Ascending aorta (tissue), 2 donors: ENCODE measurements at places on chromosomes 12 and 14.

GRCh38 chr12:27400856-27401354, 45.6 kb upstream of the SMCO2 start:
- DNase-seq, result no peak

DNA sequence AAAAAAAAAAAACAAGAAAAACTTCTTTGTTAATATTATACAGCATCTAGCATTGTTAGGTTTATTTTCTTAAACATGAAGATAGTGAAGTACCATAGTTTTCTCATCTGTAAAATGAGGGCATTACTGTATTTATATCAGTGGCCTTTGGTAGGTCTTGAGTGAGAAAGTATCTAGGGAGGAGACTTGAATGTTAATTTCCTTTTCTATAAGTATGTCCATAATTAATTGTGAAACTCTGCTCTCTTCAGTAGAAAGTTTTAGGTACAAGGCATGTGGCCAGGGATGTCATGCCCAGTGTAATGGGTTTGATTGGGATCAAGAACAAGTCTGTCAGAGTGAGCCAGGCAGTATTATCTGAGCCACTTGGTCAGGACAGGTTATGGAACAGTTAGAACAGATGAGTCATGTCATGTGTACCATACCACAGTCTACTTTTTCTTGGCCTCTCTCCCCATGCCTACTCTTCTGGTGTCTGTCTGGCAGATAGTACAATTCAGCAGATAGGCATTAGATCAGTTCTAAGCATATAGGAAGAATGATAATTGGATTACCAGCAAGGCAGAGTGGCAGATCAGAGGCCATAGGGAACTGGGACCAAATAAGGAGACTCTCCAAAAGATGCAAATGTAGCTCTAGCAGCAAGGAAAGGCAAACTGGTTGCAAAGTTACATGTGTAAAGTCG, 30.4 kb downstream of the FBXO34 start:
- DNase-seq, result no peak

- no peak for DNase-seq
Observed at GRCh38 chr14:53545217-53545616, 392.1 kb upstream of the DDHD1 start.

DNA sequence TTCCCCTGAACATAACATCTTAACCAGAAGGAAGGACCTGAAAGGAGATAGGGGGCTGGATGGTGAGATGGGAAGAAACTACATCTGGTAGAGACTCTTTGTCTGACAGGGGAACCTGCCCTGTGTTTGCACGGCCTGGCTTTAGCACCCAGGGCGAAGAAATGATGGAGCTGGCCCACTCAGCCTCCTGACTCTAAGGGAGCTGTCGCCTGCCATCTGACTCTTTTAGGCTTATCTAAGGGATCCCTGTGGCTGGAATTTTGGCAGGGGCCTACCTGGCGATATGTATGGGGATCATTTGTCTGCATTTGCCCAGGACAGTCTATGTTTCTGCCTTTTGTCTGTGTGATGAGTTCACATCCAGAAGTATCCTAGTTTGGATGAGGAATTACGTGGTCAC, 15.6 kb upstream of the CACNA2D4 start:
- no peak for DNase-seq

GRCh38 chr14:104964546-104964945, 13.6 kb downstream of the AHNAK2 start:
- no peak for DNase-seq

DNA sequence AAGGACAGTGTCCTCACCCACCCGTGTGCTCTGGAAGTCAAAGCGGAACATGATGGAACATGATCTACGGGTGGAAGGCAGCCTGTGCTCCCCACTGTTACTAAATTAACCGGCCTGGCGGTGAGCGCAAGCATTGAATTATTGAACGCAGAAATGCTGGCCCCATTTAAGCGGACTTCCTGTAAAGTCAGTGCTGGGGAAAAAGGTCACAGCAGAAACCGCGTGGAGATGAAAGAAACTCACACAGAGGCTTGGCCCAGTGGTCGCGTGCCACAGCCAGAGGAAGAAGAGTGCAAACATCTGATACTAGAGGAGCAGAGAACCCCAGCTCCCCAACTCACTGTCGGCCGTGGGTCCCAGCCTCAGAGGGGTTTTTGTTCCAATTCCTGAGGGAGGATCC, 321.2 kb downstream of the ADGRD1 start:
- DNase-seq, result no peak

DNA sequence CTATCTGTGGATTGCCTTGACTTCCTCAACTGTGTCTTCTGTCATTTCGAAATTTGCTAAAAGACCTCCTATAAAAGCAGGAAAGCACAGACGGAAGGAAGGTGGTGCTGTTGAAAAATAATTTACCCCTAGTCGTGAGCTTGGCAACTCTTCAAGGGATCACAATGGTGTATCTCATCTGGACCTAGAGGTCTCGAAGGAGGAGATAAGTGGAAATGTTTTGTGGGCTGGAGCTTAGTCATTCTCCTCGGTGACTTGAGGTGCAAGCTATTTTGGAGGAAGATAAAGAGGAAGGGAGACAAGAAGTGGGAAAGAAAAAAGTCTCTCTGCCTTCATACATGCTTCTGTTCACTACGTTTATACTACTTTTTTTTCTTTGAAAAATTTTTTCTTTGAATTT, 89.9 kb downstream of the FLRT2 start:
- no peak for DNase-seq

DNA sequence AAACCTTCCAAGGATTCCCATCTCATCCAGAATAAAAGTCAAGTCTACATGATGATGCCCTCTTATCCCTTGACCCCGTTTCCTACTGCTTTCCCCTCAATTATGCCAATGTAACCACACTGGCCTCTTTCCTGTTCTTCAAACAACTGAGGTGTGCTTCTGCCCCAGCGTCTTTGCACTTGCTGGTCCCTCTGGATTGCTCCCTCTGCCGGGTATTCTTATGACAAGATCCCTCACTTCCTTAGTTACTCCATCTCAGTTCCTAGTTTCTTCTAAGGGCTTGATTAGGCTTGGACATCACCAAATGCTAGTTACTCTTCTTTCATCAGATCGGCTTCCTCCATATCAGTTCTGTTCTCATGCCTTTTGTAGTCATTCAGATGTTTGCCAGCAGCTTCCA, 32.7 kb upstream of the PELI2 start:
- DNase-seq, result no peak

GRCh38 chr14:96091149-96091693, 52.1 kb downstream of the C14orf132 start:
- no peak for DNase-seq

DNA sequence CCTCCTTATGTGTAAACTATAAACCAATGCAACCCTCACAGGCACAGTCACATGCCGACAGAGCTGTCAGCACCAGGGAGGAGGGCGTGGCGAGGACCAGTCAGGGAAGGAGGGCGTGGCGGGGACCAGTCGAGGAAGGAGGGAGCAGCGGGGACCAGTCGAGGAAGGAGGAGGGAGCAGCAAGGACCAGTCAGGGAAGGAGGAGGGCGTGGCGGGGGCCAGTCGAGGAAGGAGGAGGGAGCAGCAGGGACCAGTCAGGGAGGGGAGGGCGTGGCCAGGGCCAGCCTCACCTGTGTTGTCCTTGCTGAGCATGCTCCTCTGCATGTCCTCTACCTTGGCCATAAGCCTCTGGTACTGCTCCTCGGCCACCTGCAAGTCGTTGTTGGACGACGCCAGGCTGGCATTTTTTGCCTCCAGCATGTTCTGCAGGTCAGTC, 24.2 kb downstream of the GOLGA3 start:
- no peak for DNase-seq

GRCh38 chr12:85006206-85006605, 29.9 kb downstream of the TSPAN19 start:
- DNase-seq, result no peak

DNA sequence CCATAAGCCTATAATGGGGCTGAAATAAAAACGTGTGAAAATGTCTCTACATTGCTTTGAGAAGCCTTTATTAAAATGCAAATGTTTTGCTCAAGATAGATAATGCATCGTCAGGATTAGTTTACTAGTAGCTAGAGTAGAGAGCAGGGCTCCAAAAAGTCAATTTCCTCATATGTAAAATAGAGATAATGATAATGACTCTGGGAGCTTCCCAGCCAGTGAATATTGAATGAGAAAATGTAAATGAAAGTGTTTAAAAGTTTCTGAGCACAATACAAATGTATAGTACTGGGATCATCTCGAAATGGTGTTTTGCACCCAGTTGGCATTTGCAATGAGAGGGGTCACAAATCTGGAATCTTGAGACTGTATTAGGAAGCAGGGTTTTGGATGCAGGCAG, 135.3 kb downstream of the OTOGL start:
- no peak for DNase-seq

- DNase-seq, result no peak
Observed at GRCh38 chr14:80974679-80975078, 19.3 kb downstream of the TSHR start.

- DNase-seq, result no peak
Observed at GRCh38 chr12:20003252-20003651, 365.1 kb upstream of the PDE3A start.

DNA sequence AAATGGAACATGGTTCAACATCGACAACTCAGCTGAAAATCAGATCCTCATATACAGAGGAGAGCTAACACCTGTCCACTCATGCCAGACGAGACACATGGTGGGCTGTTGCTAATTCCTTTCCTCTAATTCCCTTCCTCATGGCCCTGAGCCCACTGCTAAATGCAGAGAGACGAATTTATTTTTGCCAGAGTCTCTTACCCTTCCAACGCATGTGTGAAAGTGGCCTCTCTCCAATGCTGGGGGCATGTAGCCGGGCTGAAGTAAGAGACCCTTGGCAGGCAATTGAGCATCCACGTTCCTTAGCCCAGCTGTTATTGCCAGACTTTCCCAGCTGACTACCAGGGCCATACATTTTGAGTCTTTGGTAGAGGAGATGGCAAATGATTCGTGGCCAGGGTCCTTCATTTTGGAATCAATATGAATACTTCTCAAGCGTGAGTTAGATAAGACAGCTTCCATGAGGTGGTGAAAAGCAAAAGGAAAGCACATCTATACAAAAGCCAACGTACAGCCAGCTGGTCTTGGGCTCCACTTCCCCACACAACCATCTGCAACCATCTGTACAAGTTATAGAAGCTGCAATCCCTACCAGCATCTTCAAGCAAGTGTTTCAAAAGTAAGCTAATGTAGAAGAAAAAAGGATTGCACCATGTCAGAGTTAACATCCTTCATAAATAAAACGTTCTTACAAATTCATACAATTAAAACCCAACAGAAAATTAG, 28.6 kb downstream of the CORO1C start:
- DNase-seq, result no peak

DNA sequence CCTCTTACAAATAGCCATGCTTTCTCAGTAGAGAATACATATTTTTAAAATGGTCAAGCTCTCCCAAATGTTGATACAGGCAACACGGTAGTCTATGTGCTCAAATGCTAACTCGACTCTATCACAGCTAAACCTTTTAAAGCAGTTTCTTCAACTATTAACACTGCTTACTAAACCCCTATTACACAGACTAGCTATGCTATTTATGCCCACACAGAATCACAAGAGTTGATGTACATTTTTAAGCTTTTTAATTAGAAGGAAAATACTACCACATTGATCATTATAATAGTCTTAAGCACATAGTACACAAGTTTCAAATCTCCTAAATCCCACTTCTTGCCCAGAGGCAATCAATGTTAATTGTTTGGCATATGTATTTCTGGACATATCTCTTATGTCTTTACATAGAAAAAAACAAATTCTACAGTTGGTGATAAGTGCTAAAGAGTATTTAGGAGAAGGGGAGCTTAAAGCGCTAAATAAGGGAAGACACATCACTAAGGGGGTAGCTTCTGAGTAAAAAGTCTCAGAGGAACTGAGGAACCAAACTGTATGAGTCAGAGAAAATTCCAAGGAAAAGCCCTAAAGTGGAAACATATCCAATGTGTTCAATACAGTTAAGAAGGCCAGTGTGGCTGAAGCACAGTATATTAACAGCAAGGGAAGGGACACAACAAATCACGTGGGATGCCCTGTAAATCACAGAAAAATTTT, 13.7 kb downstream of the HNRNPC start:
- DNase-seq, result no peak

DNA sequence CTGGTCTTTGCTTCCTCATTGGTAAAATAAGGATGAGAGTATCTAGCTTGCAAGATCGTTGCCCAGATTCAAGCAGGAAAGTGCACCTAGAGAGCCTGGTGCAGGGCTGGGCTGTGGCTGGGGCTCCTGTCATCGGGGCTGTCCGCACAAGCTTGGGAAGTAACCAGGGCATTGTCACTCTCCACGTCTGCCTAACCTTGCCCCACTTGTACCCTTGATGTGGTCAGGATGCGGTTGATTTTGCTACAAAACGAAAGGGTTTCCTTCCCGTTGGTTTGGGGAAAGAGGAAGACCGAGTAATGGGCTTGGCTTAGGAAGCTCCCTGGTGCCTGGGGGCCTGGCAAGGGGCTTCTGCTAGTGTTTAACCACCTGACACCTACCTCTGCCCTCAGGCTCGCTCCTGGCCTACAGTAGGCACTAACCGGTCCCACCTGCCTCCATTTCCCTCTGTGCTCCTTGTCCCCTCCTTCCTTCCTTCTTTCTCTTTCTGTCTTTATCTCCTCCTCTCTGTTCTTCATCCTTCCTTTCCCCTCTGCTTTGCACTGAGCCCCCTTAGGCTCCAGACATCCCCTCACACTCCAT, 21.8 kb downstream of the MVK start:
- DNase-seq, result no peak

GRCh38 chr12:5806371-5807089, 138.5 kb downstream of the ANO2 start:
- DNase-seq, result no peak

- DNase-seq, result no peak
Observed at GRCh38 chr14:102279688-102280348, 25.1 kb downstream of the MOK start.

- DNase-seq, result no peak
Observed at GRCh38 chr14:104953097-104953496, 25.1 kb downstream of the AHNAK2 start.

- no peak for DNase-seq
Observed at GRCh38 chr14:74472601-74473000, 20.5 kb downstream of the NPC2 start.

- no peak for DNase-seq
Observed at GRCh38 chr12:110578694-110579534, 4.2 kb downstream of the PPTC7 start.

GRCh38 chr12:71872972-71873371, 33.4 kb downstream of the TBC1D15 start:
- no peak for DNase-seq

DNA sequence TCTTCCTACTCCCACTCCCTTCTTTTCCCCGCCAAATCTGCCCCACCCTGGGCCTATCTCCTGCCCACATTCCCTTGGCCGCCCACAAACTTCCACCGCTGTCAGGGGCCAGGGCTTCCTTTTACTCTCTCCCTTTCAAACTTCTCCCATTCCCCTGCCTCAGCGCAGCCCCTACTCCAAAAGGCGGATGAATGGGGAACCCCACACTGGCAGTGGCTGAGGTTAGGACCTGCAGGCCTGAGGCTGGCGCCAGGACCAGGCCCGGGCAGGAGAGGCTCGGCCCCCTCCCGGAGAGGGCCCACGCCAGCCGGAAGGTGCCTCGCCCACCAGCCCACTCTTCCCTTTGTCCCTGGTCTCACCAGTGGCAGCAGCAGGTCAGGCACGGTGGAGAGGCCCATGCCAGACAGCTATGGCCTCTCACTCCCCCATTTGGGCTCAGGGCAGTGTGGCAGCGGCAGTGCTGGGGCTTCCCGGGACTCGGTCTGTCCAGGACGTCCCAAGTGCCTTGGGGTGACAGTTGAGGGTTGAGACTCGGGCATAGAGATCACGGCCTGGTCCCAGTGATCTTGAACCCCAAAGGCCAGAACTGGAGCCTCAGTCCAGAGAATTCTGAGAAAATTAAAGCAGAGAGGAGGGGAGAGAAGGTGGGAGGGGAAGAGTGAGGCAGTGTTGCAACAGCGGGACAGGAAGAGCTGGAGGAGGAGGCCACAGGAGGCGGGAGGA, at the start of gene TNFRSF1A:
Gene TNFRSF1A, minus strand, starts transcription at position 660 of the 723 bp plus-strand sequence. Its CDS starts 262 bp downstream, at position 398.
- no peak for DNase-seq

- DNase-seq, result peak; percentile 69
Observed at GRCh38 chr12:62632411-62632918, 165.8 kb downstream of the MON2 start.
